Muscle of back (tissue), 13 donors: ENCODE measurements at places on chromosomes 13 and 19.

GRCh38 chr13:45691667-45692066 is 10.5 kb upstream of the CBY2 start:
- DNase-seq = no peak

DNA sequence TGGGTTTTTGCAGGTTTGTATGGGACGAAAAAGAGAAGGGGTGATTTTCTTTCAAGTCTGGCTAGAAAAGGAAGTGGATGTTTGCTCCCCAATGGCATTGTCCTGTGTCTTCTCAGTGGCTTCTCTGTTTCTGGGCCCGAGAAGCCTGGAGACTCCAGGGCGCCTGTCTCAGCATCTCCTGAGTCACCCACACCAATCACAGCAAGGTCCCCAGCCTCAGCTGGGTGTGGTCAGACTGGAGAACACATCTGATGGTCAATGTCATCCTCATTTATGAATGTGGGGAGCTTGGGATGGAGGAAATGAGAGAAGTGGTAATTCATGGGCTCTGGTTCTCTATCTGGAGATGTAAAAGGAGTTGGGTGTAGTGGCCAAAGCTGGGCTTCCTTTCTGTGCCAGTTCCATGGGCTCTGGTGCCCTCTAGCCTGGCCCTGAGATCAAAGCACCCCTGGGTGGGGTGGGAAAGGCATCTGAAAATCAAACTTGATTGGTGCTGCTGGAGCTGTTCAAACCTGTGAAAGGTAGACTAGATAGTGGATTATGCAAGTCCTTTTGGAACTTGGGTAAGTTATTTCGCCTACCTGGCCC is 13.4 kb downstream of the RASL11A start:
- no peak for DNase-seq

- no peak for DNase-seq
Measured at GRCh38 chr19:8426283-8426682, 13.2 kb downstream of the MARCHF2 start.

GRCh38 chr19:8131517-8131916 is 17.9 kb downstream of the FBN3 start:
- no peak for DNase-seq

- no peak for DNase-seq
Measured at GRCh38 chr13:51134763-51135365, 23.8 kb upstream of the C13orf42 start.

DNA sequence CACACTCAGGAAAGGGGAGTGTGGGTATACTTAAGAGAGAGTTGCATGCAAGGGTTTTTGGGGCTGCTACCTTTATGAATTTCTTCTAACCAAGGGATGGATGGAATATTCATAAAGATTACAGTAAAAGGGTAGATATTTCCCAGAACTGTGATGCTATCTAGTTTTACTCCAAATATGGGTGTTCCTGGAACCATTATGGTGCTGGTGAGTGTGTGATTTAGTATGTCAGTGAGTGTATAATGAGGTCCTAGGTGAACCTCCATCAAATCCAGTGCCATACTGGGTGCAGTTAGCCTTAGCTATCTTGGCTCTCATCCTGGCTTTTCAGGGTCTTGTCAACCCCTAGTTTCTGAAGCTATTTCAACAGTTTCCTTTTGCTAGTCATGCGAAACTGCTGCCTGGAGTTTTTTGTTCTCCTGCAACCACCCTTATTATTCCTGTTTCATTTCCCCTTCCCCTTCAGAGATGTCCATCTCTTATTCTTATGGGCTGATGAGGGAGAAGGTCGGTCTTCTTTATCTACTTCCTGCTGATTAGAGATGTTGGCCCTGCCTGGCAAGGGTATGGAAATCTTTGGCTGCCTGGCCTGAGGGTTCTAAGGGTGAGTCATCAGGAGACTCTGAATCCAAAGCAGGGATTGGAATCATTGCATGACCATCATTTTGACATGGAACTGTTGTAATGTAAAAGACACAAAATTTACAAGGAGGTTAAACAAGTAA is 202.3 kb downstream of the NBEA start:
- no peak for DNase-seq

DNA sequence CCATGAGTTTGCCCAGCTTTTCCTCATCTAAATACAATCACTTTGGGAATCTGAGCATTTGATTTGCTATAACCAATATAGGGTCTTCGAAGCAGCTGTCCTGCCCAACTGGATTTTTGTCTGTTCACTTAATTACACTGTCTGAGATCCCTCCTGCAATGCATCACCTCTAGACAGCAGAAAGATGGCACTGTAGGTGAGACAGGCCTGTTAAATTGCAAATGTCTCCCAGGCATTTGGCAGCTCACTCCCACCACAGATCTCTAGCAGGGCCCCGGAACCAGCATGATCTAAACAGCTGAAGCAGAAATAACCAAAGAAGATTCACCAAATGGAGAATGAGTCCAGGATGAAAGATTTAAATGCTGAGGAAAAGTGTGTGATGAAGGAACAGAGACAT is 41.9 kb upstream of the SERPINE3 start:
- DNase-seq = no peak

DNA sequence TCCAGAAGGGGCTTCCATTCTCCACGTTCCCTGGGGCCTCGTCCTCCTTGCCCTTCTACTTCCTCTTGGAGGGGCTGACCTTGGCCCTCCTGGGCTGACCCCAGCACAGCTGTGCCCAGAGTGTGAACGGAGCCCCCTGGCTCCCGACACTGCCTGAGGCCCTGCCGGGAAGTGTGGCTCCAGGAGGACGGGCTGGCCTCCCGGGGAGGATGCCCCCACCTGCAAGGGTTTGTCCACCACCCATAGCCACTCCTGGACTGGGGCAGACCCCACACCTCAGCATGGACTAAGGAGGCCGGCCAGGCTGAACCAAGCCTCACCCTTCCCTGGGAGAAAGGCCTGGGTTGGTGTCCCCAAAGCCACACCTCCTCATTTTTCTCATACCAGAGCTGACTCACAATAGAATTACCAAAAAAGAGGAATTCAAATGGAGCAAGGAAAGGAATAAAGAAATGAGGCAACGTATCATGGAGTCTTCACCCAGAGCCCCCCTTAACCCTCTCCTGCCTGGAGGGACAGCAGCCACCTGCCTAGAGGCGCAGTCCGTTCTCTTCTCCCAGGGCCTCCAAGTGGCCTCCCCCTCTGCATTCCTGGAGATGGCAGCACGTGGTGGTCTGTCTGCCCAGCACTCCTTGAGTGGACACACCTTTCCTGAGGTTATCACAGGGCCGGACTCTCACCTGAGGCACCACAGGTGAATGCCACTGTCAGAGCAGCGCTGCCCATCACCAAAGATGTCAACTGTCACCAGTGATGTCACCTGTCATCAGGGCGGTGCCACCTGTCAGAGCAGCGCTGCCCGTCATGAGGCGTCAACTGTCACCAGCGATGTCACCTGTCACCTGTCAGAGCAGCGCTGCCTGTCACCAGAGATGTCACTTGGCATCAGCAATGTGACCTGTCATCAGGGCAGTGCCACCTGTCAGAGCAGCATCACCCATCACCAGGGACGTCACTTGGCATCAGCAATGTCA is 3.1 kb upstream of the C13orf46 start:
- no peak for DNase-seq

DNA sequence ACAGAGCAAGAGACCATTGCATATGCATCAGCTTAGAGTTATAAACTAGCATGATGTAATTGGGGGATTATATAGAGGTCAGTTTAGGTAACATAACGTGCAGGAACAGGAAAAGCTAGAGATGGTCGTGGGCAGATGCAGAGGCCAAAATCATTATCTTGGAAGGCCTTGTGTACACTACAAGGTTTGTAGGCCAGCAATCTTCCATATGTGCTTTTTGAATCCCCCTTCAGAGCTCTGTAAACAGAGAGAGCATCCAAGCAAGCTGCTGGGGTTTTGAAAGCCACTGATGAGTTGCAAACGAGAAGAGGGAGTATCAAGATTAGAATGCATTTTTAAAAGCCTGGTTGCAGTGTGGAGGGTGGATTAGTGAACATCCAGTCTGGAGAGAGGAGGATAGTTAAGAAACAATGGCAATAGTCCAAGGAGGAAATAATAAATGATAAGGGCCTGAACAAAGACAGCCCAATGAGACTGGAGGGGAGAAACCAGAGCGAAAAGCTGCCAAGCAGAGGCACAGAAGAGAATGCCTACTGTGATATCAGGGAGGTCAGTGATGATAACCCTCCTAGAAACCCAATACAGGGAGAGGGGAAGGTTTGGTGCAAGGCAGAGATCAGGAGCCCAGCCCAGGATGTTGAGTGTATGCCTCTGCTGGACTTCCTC is 109.6 kb downstream of the ZAR1L start:
- no peak for DNase-seq

DNA sequence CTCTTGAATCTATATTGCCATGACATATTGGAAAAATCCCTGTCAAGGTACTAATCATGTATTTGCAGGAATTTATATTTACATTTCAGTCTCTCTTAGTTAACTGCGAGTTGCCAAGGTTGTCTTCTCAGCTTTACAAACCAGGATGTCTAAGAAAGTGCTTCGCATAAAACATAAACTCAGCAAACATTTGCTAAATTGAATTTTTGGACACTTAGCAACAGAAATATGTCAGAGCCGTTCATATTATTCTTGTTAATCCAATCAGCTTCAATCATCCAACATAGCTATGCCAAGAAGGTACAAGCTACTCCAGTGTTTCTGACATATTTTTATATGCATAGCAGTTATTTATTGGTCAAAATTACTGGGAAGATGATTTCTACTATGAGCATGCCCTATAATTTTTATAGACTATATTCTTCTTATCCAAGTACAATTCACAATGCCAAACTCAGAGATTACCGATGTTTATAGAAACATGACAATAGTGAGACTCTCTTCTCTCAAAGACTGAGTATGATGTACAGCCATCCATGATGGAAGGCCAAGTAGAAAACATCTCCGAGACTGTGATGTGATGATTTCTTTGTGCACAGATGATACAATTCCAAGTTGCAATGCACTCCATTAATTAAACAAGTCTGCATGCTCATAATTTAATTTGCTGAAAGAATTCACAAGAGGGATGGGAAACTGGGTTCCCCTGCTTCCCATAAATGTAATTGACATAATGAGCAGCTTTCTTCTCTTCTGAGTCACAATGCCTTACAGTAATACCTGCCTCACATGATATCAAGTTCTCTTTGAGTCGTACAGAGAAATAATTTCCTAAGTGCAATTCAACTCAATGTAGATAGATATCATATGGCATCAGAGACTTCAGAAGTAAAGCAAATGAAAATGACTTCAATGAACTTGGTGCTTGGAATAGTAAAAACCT is 776.3 kb downstream of the EFNB2 start:
- no peak for DNase-seq

DNA sequence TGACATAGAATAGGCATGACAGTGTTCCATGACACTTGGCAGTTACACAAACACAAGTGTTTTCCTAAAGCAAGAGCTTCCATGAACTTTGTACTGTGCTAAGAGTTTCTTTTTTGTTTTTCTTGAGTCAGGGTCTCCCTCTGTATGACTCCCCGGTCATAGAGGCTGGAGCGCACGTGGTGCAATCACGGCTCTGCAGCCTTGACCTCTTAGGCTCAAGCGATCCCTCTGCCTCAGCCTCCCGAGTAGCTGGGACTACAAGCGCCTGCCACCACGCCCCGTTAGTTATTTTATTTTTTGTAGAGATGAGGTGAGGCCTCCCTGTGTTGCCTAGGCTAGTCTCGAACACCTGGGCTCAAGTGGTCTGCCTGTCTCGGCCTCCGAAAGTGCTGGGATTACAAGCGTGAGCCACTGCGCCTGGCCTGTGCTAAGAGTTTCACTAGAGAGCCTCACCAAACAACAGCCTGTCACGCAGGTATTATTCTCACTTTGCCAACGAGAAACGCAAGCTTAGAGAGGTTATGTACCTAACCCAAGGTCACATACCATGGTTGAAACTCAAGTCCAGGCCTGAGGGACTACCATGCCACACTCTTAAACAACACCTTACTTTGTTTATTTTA is 355.9 kb downstream of the KLF12 start:
- DNase-seq = no peak

DNA sequence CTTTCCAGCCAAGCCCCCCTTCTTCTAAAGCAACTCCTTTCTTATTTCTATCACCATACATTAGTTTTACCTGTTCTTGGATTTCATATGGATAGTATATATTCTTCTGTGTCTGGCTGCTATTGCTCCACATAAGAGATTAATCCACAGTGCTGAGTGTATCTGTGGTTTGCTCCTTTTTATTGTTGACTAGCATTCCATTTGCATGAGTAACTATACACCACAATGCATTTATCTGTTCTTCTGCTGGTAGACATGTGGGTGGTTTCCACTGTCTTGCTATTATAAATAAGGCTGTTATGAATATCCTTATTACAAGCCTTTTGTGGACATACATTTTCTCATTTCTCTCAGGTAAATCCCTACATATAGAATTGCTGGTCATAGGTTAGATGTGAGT is 138.2 kb downstream of the SLC7A1 start:
- no peak for DNase-seq

- peak; percentile 86 for DNase-seq
Measured at GRCh38 chr19:46975925-46976782, 43.5 kb upstream of the NPAS1 start.

DNA sequence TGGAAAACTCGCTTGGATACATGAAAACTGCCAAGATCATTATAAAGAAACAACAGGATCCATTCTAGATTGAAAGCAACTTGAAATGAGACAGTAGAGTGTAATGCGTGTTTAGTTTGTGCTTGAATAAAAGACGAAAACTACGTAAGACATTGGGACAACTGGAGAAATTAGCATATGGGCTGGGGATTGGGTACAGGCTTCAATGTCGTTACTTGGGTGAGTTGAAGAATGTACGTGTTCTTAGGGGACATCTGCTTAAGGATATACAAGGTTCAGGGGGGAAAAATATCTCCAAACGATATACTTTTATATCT is 471 bp upstream of the ERVK3-1 start:
- no peak for DNase-seq

DNA sequence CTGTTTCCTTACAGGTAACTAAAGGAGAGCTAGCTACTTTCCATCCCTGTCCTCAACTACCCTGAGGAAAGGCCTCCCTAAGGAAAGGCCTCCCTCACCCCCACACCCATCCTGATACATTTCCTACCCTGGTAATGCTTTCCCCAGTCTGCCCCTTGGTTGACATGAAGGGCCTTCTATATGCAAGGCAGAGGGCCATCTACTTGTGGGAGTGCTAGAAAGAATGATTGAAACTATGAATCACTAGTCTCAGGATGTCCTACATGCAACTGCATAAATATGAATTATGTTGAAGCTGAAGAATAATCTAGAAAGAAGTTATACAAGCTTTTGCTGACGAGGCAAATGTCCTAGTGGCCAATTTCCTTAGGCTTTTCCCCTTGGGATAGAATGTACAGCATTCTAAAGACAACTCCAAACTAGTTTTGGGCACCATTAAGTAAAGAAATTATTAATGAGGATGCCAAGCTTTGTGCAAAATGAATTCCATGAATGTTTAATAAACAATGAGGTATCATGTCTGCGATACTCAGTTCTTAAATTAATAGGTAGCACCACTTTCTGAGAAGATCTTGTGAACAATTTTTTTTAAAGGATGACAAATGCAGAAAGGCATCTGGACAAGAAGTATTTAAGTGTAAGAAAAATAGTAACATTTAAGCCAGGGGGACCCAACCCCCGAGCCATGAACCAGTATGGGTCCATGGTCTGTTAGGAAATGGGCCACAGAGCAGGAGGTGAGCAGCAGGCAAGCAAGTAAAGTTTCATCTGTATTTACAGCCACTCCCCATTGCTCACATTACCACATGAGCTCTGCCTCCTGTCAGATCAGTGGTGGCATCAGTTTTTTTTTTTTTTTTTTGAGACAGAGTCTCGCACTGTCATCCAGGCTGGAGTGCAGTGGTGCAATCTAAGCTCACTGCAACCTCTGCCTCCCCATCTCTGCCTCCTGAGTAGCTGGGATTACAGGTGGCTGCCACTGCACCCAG is 223.0 kb downstream of the LHFPL6 start:
- DNase-seq = no peak

GRCh38 chr13:75102001-75102716 is 379.8 kb downstream of the TBC1D4 start:
- DNase-seq = no peak
